Cerebellar cortex (tissue), 1 donor: ENCODE measurements at places on chromosomes 11 and 22.

DNA sequence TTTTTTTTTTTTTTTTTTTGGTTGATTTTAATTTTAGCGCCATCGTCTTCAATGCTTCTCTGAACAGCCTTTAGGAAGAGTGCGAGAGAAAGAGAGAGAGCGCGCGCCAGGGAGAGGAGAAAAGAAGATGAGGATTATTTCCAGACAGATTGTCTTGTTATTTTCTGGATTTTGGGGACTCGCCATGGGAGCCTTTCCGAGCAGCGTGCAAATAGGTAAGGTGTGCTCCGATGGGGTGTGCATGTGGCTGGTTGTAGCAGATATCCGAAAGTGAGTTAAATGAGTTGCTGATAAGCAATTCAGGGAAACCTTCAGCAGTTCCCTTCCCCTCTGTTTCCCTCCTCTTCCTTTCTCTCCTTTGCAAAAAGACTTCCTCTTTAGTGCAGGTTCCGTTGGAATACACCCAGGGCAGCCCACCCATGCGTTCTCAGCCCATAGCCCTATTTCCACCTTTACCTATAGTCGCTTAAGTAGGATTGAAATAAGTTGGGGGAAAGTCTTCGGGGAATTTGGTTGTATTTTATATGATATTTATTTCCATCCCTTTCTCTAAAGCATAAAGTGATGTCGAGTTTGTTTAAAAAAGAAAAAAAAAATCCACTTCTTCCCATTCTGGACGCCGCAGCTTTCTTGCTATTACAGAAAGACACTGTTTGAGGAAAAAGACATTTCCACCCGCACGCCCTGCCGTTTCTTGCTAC is 1.1 kb downstream of the GRIA4 start:
- DNase-seq, result peak; percentile 53

DNA sequence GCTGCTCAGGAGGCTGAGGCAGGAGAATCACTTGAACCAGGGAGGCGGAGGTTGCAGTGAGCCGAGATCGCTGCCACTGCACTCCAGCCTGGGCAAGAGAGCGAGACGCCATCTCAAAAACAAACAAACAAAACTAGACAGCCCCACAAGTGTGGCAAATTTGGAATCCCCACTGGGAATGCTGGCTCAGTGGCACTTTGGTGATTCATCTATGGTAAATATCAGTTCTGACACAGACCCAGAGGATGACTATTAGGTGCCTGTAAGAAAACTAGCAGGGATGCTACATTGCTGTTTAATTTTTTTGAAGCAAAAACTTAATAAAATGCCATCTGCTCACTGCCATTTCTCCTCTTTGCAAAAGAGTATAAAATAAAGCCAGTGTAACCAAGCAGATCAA is 107.9 kb downstream of the NAT10 start:
- no peak for DNase-seq

- DNase-seq, result no peak
Measured at GRCh38 chr22:43000441-43001175, 14.3 kb downstream of the PACSIN2 start.

DNA sequence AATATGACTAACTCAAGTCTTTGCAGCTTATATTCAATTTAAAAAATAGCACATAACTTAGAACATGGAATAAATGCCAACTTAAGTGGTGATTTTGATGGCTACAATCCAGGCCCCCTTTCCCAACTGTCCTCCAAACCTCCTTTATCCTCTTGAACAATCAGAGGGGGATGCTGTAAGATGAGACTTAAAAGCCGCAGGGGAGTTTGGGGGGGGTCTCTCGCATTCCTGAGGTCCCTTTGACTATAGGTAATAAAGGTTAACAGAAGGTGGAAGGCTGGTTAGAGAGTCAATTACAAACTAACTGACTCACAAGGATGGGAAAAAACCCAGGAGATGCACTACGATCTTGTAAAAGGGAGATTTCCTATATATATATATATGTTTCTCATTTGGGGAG is 101.8 kb downstream of the KIRREL3 start:
- no peak for DNase-seq

GRCh38 chr22:42653999-42654398 is 4.8 kb upstream of the CYB5R3 start:
- DNase-seq, result no peak

GRCh38 chr22:42932857-42933484 is 75.9 kb upstream of the ARFGAP3 start:
- no peak for DNase-seq

DNA sequence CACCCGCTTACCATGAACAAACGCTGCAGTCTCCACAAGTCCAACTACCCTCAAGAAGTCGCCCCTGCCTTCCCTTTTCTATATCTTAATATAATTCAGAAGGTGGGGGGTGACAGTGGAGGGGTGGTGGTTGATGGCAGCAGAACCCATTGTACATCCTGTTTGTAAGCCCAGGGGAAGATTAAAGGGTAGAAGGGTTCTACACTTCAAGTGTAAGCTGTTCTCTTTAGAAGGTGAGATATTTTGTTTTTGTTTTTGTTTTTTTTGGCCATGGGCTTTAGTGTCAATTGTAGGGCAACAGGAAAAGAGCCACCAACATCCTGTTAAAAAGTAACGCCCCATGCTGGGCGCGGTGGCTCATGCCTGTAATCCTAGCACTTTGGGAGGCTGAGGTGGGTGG is 34.9 kb upstream of the RRAS2 start:
- no peak for DNase-seq

- no peak for DNase-seq
Measured at GRCh38 chr11:1520663-1521267, 34.2 kb upstream of the MOB2 start.

GRCh38 chr22:39620924-39621690 is 50.6 kb downstream of the CACNA1I start:
- DNase-seq, result no peak

- no peak for DNase-seq
Measured at GRCh38 chr11:23457641-23458040, 597.4 kb upstream of the CCDC179 start.

DNA sequence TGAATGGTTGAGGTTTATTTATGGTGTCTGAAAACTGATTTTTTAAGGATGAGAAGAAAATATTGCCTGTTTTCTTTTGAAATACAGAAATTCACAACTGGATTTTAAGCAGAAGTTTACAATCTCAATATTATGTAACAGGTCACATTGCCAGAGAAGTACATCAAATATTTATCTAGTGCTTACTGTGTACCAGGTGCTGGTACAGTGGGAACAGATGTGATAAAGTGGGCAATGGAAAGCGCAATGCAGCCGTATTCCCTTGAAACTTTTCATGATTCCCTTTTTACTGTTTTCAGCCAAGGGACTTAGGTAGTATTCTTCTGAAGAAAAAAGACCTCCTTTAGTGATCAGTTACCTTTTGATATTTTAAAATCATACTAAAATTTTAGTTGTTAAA is 49.6 kb downstream of the TTC17 start:
- no peak for DNase-seq

DNA sequence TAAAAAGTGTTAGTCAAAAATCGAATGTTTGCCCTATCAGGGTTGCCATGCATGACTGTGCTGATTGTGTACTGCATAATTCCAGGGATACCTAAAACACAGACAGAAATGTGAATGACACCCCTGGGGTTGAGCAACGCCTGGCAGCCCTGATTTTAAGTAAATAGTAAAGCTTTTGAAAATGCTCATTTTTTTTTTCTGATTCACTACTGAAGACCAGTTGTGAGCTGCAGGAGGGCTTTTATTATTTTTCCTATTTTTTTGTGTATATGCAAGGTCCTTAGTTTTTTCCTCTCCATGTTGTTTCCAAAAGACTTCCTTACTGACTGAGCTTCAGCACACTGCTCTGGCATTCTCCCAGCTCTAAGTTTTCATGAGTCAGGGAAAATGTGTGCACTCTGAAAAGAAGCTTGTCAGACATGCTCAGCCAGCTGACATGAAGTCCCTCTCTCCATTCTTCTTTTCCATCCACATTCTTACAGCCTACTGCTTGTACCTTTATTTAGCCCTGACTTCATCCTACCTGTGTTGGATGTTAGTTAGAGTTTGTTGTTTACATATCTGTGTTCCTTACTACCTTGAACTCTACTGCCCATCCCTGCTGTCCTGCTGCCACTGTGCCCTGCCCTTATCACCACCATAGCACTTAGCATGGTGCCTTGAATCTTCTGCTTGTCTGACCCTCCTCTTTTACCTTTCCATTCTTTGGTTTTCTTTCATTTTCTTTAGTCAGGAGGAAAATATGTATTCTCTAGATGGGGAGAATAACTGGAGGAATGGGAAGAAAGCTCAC is 79.5 kb downstream of the HORMAD2 start:
- peak; percentile 15 for DNase-seq

- DNase-seq, result no peak
Measured at GRCh38 chr22:25221790-25222189, 2.4 kb downstream of the CRYBB2 start.

DNA sequence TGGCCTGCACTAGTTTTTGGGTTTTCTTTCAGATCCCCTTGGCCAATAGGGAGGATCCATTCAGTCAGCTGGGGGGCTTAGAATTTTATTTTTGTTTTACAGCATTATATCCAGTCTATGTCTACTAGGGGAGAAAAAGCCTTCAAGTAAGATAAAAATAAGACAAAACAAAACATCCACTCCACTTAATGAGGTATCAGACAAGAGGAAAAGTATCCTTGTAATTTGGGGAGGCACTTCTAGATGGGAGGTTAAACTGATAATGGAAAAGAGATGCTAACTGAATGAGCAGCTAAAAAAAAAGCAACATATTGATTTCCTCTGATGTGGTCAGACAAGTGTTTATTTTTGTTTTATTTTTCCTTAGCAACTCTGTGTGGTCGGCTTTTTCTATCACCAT is 278.0 kb upstream of the ANO3 start:
- DNase-seq, result no peak

- no peak for DNase-seq
Measured at GRCh38 chr11:121810291-121810690, 305.7 kb downstream of the BLID start.

DNA sequence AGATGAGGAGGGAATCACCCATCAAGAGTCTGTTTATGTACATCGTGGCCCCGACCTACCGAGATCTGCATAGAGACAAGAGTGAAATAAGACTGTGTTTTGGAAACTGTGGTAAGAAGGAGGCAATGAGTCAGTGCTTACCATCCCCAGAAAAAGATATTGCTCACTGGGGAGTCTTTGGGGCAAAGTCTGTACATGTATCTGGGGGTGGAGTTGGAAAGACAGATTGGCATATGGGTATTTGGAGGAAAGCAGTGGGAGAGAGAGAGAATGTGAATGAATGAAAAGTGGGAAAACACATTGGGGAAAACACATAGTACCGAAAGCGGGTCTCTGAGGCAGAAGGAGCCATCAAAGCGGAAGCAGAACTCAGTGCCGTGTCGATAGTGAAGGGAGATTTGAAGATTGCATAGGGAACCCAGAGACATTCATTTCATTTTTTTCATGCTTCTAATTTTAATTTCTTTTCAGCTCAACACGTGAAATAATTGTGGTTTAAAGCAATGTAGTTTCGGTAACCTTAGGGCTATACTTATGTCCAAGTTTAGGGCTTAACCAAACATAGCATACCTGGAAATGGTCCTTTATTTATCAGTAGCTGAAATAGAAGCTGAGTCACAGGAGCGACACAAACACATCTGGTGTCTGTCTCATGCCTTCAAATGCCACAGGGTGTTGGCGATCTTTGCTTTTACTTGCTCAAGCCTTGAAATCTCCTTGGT is 98.6 kb upstream of the CD44 start:
- no peak for DNase-seq

DNA sequence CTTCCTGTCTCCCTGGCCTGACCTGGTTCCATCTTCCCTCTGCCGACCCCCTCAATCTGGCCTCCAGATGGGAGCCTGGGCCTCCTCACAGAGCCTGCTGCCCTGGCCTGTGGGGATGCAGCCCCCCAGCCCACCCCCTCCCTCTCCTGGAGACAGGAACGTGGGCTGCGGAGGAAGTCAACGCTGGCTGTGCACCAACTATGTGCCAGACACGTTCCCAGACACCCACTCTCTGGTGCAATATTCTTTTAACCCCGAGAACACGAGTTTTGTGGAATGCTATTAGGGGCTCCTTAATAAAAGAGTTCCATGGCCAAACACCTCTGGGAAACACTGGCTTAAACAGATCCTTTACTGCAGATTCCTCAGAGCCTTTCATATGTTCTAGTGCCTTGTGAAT is 15.9 kb downstream of the WNT11 start:
- DNase-seq, result no peak

DNA sequence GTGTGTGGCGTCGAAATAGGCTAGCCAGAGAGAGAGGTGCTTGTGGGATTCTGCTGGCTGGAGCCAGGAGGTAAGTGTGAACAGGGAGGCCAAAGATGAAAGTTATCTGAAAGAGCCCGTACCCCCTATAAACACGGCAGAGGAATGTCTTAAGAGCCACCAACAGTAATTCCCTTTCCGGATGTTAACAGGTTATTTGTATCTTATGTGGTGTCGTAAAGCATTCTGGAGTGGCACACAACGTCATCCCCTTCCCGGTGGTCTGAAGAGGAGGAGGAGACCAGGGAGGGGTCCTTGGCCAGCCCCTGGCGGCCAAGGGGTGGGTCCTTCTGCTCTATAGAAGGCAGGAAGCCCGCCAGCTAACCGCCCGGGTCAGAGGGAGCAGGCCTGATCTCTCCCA is 39.5 kb downstream of the MACROD1 start:
- DNase-seq, result no peak

DNA sequence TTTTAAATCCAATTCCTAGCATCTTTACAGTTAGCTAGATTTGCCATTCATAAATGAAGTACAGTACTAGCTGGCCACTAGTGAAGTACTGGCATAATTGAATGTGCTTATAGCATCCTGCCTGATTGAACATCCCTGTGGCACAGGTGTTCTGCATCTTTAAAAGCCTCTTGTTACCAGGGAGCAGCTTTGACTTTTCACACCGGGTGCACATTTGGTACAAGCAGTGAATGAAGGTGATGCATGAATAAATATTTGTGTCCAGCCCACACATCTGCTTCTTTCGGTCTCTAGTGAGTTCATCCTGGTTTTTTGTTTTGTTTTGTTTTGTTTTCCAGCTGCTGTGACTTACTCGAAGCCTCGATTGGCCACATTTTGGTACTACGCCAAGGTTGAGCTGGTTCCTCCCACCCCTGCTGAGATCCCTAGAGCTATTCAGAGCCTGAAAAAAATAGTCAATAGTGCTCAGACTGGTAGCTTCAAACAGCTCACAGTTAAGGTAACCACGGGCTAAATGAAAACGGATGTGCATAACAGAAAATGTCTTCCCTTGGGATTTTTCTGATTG is 5.3 kb downstream of the ATP5MG start:
- no peak for DNase-seq

GRCh38 chr11:28736256-28736655 is 628.1 kb downstream of the METTL15 start:
- DNase-seq, result no peak

- no peak for DNase-seq
Measured at GRCh38 chr22:32579529-32580220, 105.1 kb downstream of the FBXO7 start.
